ENCODE measurements at places on chromosomes 11 and 22.

DNA sequence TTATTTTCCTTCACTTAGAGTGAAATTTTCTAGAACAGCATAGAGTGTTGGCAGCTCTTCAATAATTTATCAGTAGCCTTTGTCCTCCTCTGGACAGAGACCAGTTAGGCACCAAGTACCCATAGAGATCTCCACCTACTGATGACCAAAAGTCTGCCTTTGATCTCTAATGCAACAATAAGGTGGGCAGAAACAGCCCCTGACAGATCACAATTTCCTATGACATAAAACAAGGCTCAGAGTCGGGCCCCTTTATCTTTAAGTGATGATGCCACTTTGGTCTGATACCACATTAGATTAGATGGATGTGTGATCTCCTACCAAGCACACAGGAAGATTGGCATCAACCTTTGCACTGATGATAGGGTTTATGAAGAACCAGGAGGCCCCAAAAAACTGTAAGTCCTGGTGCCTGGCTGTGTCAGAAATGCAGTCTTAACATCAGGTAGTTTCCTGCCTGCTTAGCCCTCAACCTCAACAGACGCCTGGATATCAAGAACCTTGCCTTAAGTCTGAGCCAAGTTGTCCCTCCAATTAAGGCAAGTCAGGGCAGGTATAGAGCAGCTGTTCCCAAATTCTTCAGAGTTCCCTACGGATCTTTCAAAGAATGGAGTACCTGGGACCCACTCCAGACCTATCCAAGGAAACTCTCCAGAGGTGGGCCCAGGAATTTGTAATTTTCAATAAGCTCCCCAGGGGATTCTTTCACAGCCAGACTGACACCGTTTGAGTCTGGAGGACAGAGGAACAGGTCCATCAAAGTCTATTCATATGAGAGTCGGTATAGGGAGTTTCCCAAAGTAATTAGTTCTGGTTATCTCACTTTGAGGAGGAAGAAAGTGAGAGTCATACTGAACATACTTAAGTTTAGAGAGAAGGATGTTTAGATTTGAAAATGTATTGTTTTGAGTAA is 30.6 kb upstream of the TMPRSS4 start:
- no peak for DNase-seq

DNA sequence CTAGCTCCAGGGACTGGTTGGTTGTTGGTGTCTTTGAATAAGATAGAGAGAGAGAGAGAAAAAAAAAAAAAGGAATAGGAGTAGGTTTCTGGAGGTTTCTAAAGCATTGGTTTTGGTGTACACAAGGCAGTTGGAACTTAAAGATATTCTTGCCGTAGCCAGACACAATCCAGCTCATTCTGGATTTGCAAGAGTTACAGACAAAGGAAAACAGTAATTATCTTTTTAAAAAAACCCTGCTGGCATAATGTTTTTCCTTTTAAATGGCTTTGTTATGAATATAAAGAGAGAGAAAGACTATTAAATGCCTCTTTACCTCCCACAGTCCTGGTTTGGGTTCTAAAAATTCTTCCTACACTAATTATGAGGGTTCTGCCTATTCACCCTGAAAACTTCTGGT is 120.4 kb upstream of the RAG2 start:
- no peak for DNase-seq

DNA sequence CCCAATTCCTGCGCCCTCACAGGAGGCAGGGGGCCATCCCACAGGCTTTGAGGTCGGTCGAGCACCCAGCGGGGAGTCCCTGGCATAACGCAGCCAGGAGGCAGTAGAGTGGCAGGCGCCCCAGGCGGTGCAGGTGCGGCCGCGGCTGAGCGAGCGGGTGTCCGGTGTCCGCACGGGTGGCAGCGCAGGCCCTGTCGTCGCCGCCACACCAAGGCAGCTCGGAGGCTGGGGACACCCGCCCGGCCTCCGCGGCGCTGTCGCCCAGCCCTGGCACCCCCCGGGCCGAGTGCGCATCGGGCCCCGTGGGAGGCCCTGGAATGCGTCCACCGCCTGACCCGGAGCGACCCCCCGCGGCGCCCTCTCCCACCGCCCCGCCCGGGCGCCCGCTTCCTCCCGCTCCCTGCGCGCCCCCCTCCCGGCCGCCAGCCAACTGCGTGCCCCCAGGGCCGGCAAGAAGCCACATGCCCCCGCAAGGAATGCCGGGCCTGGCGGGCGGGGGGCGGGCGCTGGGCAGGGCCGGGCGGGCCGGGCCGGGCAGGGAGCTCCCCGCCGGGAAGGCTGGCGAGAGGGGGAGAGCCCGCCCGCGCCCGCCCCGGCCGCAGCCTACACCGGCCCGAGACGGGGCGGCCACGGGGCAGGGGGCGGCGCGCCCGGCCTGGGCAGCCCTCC is 33.9 kb downstream of the PRDM11 start:
- DNase-seq = no peak

GRCh38 chr11:9076046-9076445 is 15.4 kb downstream of the SCUBE2 start:
- no peak for DNase-seq

DNA sequence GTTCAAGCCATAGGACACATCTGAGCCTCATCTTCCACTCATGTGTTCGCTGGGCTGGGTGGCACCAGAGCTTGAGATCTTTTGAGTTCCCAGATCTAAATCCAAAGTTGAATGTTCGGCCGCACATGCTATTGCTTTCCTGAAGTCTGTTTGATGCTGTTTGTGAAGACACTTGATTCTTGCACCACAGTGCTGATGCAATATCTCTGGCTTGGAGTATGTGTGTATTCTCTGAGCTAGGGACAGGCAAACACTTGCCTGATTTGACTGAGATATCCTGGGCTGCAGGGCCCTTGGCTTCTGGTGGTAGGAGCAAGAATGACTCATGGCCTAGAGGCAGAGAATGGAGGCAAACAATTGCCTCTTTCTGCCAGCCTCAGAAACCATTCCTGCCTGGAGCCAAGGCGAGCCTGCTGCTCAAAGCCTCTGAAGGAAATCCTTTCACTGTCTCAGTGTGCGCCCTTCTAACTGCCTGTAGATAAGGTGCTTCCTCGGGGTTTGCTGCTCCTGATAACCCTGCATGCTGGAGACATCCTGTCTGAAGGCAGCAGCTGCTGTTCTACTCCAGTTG is 73.0 kb downstream of the CYB5R2 start:
- DNase-seq = no peak

DNA sequence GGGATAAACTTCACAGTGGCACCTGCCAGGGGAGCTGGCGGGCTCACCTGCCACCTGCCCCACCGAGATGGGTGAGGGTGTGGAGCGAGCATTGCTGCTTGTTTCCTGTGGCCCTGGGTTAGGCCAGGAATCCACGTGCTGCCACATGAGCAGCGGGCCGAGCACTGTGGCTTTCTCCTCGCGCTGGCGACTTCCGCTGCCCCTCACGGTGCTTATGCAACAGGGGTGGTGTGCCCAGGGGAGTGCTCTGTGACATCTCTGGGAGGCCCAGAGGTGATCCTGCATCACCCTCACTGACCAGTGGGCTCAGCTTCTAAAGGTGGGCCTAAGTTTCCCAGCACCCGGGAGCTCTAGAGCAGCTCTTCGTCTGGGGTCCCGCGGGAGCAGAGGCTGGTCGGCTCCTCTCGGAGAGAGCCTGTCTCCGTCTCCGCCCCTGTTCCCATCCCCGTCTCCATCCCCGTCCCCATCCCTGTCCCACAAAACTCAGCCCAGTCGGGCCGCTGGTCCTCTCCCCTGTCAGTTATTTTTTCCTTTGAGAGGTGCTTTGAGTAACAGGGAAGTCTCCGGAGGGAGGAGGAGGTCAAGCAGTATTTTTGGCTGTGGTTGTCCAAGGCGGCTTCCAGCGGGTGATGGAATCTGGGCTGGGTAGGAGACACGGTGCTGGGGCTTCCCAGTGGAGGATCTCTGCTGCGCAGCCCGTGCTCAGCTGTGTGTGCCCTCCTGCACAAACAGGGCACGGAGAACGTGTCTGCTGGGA is 42.5 kb downstream of the AP2A2 start:
- DNase-seq = no peak

DNA sequence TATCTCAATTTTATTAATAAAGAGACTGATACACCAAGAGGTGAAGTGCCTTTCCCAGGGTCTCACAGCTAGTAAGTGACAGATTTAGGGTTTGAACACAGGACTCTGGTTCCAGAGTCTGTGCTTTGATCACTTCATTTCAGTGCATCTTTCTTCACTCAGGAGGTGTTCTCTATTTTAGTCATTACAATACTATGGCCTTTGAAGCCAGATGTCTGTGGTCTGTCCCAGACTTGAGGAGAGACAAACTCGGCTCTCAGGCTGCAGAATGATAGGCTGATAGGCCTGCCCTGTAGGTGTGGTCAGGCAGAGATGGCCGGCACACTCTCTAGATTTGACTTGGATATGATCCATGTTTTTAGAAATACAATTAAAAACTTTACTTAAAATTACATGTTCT is 478.5 kb upstream of the CCDC90B start:
- no peak for DNase-seq

GRCh38 chr11:80532633-80533232 is 1091.9 kb upstream of the TENM4 start:
- no peak for DNase-seq

DNA sequence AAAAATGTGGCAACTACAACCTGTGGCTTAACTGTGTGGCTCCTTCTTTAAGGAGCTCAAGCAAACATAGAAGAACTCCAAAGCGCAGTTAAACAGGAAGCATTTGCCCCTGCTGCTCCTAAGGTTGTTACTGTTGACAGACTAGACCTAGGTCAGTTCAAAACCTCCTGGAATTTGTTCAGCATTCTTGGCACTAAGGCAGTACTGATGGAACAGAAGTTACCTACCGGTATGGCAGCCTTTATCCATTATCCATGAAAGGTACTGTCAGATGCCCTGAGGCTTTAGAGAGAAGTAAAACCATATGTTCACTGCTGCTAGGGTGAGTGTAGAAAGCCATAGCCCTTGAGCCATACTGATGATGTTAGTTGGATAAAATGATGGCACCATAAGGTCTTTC is 916.5 kb upstream of the FAT3 start:
- DNase-seq = no peak

GRCh38 chr22:35379146-35379993 is 1.5 kb upstream of the HMOX1 start:
- DNase-seq = no peak

DNA sequence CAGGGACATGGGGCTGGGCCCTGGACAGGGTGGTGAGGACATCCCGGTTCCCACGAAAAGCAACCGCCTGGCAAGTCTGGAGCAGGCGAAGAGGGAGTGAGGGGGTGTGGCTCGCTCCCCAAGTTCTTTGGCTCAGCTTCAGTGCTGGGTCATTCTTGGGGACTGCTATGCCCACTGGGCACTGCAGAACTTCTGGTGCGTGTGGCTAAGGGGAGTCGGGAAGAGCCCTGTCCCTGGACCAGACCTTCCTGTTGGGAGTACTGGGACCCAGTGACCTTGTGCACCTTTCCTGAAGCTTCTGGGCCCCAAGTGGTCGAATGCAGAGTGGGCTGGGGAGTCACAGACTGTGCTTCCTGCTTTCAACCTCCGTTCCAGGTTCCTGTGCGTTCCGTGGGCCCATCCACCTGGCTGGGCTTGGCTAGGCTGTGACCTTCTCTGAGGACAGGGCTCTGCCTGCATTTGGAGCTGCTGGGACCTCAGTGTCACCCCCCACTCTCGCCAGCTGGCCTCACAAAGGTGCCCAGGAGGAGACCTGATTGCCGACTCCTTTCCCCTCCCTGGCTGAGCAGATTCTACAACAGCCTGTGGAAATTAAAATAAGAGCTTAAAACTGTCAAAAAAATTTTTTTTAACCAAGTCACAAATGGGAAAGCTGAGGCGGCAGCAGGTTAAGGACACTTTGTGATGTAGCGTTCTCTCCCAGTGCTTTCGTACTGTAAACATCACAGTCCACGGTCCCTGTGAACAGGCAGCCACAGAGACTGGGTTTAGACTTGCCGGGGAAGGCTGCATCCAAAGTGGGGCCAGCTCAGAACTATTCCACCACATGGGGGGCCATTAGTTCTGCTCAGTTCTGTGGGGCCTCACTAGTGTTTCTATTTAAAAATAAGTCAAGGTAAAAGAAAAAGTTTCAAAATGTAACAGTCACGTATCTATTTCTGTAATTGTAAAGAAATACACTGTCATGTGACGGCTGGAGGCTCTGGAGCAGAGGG is 63.8 kb upstream of the WNT7B start:
- no peak for DNase-seq

DNA sequence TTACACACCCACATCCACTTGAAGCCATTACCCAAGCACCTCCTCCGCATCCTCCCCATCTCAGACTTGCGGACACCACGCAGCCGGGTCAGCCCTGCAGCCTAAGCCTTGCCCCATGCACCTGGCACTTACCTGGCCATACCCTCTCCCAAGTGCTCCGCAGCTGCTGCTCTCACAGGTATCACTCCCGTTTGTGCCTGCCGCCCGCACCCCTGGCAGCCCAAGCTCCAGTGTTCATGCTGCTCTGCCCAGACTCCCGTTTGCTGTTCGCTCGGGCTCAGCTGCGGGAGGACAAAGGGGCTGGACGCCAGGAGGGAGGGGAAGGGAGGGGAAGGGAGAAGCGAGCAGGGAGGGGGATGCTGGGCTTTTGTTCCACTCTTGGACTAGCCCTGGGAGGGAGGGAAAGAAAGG is at the start of gene KLHL35:
Gene KLHL35 (minus strand): TSS at position 293 of the 411 bp plus-strand sequence. CDS start 2,574 bp downstream, outside the sequence.
- no peak for DNase-seq

GRCh38 chr22:32578752-32579151 is 104.1 kb downstream of the FBXO7 start:
- no peak for DNase-seq

GRCh38 chr11:98600786-98601773 is 419.7 kb upstream of the CNTN5 start:
- no peak for DNase-seq

DNA sequence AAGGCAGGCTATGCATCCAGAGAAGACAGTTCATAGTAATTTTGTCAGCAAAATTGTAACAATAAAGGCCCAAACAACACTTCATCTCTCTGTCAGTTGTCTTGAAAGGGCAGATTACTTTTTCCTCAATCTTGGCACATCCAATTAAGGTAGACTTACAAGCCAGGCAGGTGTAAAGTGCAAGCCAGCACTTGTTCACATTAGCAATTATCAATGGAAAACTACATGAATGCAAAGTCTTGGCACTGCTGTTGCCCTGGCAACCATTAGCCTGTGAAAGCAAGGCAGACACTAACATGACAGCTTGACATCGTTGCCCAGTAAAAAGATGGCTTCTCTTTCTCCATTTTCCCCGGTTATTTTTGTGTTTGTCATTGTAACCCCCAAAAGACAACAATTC is 677.2 kb upstream of the TENM4 start:
- DNase-seq = no peak

- no peak for DNase-seq
Observed at GRCh38 chr22:24289741-24290163, 19.1 kb downstream of the SPECC1L start.

GRCh38 chr11:123238297-123238696 is 43.2 kb upstream of the CLMP start:
- no peak for DNase-seq
